ENCODE measurements at places on chromosomes 3 and 15.

- no peak for DNase-seq
Measured at GRCh38 chr15:42737529-42738328, 801 bp upstream of the CDAN1 start.

GRCh38 chr3:155323063-155323666 lies 29.7 kb upstream of the STRIT1 start:
- DNase-seq: no peak

GRCh38 chr15:92624401-92624991 lies 31.1 kb downstream of the FAM174B start:
- DNase-seq: peak; percentile 92

- no peak for DNase-seq
Measured at GRCh38 chr3:117633207-117633606, 923.6 kb downstream of the TUSC7 start.

DNA sequence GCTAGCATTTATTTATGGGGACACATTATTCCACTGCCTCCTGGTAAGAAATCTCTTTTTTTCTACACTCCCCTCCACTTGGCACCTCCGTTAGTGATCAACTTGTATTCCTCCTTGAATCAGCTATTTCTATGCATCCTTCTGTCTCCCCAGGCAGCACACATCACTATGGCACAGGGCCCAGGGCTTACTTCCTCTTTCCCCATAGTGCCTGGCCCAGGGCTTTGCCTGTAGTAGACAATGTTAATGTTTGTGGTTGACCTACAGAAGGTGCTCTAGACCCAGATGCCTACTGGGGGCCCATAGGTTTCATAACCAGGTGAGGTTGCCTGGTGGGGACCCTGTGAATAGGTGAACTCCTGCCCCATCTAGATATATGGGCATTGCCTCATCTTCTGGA lies 44.9 kb downstream of the EPHB1 start:
- DNase-seq: no peak

GRCh38 chr3:55091381-55092225 lies 163.7 kb upstream of the LRTM1 start:
- no peak for DNase-seq

GRCh38 chr15:85527895-85528294 lies 147.5 kb downstream of the AKAP13 start:
- DNase-seq: no peak

DNA sequence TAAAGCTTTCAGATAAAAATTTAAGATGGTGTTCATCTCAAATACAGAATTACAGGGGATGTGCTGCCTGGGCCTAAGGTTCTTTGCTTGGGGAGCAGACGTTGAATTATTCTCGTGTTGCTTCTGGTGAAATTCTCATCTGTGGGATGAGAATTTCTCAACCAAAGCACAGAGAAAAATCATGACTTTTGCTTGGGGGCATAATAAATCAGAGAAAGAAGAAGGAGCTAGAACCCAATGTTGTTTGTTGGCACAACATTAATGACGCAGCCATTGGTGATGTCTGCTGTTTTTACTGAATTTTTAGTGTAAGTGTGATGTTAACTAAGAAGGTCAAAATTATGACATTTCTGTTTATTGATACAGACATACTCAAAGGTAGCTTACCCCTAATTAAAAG lies 35.7 kb downstream of the P3H2 start:
- no peak for DNase-seq

DNA sequence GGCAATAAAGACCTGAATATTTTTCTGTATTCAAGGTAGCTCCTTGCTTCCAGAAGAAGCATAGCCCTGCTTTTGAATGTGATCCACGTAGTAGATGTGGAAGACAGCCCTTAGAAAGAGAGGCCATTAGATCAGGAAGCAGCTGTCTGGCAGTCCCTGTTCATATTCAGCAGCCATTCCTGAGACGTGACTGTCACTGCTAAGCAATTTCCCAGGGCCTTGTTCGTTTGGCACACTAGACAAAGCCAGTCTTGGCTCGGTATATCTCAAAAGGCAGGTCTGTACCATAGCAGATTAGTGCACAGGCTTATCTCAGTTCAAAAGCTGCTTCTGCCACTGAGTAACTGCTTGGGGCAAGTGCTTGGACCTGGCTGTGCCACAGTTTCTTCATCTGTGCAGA lies 287.8 kb upstream of the MCTP2 start:
- no peak for DNase-seq

- no peak for DNase-seq
Measured at GRCh38 chr15:72411544-72411943, 13.4 kb downstream of the TMEM202 start.

GRCh38 chr3:66860771-66861170 lies 137.3 kb upstream of the KBTBD8 start:
- no peak for DNase-seq

DNA sequence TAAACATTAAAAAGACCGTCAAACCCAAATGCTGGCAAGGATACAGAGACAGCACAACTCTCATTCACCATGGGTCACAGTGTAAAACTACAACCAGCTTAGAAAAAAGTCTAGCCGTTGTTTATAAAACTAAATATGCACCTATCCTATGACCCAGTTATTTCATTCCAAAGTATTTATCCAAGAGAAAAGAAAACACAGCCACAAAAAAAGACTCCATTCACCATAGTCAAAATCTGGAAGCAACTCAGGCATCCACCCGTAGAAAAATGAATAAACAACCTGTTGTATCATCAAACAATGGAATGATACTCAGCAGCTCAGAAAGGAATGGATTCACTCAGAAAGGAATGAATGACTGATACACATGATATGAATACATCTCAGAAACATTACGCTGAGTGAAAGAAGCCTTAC lies 28.6 kb downstream of the PLD1 start:
- no peak for DNase-seq

DNA sequence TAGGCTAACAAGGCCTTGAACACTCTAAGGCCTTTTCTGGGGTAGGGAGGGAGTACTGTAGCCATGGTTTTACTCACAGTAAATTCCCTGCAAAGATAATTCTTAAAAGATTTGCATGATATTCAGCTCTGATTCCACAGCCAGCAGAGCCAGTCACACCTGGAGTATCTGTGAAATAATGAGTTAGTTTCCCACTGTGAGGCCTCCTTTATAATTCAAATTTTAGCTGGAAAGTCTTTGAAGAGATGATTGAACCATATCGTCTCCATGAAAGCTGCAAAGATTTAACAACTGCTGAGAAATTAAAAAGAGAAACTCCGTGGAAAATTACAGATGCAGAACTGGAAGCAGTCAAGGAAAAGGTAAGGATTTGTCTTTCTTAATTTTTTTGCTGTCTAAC lies 32.3 kb upstream of the DUT start:
- no peak for DNase-seq

DNA sequence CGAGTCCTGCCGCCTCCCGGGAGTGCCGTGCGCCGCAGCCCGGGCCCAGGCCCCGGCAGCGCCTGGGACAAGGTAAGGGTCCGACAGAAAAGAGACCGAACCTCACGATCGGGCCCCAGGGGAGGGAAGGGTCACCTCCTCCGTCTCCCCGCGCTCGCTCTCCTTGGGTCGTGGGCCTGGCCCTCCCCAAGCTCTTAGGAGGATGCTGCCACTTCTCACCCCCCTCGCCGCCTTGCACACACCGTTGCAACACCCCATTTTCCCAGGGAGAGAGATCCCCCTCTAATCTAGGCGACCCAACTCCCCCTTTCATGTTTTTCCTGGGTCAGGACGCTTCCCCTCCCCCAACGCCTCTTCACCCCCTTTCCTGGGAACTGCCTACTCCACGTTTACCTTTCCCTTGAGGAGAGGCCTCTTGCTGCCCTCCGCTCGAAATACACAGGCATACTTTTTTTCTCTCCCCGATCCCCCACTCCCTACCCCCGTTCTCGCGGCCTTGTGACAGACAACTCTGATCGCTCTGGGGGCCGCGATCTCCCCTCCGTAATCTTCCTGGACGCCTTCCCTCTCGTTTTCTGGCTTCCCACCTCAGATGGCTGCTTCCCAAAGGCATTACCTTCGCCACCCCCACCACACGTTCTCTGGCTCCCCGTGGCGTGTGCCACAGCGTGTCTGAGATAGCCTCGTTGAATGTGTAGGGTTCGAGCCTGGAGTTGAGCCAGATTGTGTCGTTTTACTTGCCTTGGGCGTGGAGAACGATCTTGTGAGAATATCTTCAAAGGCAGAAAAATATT lies 688 bp downstream of the SETD5 start:
- no peak for DNase-seq

- no peak for DNase-seq
Measured at GRCh38 chr3:79314962-79315361, 452.8 kb downstream of the ROBO1 start.

DNA sequence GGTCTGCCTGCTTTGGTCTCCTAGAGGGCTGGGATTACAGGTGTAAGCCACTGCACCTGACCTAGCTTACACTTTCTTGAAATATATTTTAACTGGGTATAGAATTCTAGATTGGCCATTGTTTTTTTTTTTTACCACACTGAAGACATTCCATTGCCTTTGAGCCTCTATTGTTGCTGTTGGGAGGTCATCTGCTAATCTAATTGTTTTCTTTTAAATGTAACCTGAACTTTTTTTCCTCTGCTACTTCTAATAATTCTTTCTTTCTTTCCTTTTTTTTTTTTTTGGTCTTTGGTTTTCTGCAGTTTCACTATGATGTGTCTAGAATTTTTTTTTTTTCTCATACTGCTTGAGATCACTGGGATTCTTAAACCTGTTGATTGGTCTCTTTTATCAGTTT lies 28.1 kb downstream of the ERICH6 start:
- DNase-seq: no peak

DNA sequence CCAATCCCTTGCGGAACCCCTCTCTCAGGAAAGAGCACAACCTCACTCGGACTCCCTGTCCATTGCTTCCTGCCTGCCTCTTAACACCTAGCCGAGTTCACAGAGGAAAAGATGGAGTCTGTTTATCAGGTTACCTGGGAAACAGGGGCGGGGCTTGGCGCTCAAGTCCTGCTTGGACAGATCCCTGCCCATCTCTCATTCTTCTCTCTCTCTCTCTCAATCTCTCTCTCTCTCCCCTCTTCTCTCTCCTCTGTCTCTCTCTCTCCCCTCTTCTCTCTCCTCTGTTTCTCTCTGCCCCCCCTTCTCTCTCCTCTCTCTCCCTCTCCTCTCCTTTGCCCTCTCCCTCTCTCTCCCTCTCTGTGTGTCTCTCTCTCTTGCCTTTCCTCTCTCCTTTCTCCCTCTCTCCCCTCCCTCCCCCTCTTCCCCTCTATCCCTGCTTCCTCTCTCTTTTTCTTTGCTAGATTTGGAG lies at the start of gene EFHB:
EFHB (minus strand) TSS at position 120 of the 469 bp plus-strand sequence. CDS start 199 bp downstream, outside the sequence.
- DNase-seq: no peak

All from hypothalamus (tissue), 51 donors.